ENCODE measurements at places on chromosomes 7 and 10.

- DNase-seq: peak; percentile 70
These were observed 2.6 kb downstream of the STK31 start for GRCh38 chr7:23712368-23713284.

DNA sequence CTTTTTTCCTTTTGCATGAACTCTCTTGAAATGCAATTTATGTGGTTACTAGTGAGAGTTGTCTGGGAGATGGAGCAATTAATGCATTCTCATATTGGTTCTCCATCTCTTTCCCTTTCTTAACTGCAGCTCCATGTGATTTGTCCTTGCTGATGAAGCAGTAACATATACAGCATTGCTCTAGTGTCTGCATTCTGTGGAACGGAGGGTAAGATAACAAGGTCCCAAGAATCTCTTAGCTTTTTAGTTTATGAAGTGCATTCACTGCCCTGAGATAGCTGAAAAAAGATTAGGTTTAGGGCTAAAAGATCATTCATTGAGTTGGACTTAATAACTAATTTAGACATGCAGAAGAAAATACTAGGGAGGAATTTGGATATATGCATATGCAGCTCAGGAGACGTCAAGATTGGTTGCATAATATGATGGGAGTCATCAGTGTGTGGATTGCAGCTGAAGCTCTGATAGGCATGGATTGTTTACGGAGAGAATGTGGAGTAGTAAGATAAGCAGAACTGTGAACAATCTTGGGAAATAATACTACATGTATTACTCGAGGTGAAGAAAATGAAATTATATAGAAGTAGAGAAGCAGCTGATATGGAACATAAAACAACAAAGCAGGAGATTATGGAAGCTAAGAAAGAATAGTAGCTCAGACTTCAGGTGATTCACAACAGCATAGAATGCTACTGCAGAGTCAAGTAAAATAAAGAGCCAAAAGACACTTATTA is 404.7 kb downstream of the ARL4A start:
- no peak for DNase-seq

DNA sequence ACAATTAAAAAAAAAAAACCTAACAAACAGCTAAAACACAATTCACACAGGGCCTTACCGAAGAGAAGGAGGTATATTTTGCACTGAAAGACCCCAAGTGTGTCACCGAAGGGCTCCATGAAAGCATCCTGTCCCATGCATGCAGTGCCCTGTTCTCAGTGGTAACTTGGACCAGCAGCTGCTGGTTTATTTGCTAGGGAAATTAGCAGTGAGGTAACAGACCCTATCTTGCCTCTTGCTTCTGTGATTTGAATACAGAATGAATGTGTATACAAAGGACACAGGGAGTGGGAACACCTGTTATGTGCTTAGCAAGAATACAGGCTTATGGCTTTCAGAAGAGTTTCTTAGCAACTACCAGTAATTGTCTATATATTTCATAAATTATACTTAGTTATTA is at the start of gene HEPACAM2:
HEPACAM2 (minus strand) TSS at position 160 of the 400 bp plus-strand sequence.
- peak; percentile 98 for DNase-seq

GRCh38 chr7:155913719-155914118 is 101.5 kb upstream of the SHH start:
- no peak for DNase-seq

- no peak for DNase-seq
These were observed 914 bp downstream of the SDHAF3 start for GRCh38 chr7:97118306-97118917.

DNA sequence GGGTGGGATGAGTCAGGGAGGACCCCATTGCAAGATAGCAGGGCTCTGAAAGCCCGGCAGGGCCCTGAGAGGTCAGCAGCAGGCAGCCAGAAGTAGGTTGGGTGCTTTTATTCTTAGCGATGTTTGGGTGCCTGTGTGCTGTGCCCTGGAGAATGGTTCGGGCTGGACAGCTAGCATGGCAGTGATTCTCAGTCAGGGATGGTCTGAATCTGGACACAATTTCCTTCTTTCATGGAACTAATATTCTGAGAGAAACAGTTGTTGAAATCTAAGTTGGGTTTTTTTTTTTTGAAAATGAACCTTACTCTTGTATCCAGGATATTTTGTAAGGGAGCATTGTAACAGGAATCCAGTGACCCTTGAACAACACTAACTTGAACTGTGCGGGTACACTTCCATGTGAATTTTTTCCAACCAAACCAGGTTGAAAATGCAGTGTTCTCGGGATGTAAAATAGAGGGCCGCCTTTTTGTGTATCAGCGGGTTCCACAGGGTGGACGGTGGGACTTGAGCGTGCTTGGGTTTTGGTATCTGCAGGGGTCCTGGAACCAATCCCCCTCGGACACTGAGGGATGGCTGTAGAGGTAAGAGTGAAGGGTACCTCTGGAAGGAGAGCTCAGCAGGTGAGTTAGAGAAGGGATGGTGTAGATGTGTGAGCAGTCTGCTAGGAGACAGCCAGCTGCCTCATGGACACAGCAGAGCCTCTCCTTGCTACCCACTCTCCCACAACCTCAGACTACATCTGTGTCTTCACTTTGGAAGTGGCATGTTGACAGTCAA is 12.5 kb downstream of the CCNY start:
- no peak for DNase-seq

GRCh38 chr10:44932517-44933450 is 21.6 kb downstream of the TMEM72 start:
- DNase-seq: peak; percentile 29

- DNase-seq: no peak
These were observed 66.0 kb downstream of the TCERG1L start for GRCh38 chr10:131245475-131246059.

DNA sequence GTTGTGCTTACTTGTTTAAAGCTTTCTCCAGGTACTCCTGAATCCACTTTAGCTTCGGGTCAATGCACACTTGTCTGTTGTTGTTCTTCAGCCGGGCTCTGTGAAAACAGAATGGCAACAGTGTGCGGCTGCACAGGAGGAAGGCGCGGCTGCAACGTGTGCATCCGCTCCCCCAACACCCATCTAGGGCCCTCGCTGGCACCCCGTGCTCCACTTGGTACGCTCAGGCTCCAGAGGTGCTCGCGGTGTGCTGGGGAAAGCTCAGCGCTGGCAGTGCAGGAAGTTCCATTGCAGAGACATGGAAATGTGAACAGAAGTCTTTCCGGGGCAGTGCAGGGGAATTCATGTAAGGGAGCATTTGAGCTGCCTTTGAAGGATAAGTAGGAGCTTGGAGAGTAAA is 6.3 kb downstream of the CXCL12 start:
- DNase-seq: no peak

DNA sequence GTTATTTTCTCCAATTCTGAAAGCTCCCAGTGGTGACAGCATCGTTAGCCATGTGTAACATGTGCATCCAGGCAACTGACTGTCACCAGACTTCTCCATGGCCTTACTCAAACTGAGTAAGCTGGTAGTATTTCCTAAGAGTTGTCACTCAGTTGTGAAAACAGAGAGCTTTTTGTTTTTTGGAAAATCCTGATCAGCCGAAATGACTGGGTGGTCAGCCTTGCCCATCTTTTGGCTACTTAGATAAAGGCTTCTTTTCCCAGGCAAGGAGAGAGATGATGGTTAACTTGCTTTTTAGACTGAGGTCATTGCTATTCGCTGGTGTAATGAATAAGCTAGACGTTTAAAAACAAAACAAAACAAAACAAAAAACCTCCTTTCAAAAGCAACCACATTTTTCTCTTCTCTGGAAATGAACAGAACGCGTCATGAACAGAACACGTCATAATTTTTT is 159.5 kb upstream of the KLF14 start:
- no peak for DNase-seq

- no peak for DNase-seq
These were observed 31.6 kb downstream of the IL6 start for GRCh38 chr7:22758576-22758975.

- peak; percentile 41 for DNase-seq
These were observed 9.9 kb downstream of the ZNF511 start for GRCh38 chr10:133318494-133319127.

DNA sequence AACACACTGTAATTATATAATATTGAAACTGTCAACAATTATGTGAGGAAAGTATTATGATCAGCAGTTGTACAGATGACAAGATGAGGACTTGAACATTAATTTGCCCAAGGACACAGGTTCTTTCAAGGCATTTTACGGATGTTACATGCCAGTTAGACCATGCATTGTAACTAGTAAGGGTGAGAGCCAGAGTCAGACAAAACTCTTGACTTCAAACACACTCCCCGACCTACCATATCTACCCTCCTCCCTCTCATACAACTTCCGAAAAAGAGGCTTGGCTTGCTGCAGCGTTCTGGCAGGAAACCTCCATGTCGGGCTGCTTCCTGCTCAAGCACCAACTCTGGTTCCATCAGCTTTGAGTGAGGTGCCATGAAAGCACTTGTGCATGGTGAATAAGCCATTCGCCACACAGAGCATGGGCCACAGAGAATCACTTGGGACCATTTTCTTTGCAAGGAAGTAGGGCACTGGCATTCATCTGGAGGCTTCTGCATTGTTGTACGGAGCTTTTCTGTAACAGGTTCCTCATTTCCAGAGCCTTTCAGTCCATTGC is 53.2 kb downstream of the FOXI2 start:
- DNase-seq: no peak

- no peak for DNase-seq
These were observed 18.6 kb downstream of the FOXK1 start for GRCh38 chr7:4700577-4701235.

- DNase-seq: no peak
These were observed 435.0 kb upstream of the CNTNAP2 start for GRCh38 chr7:145681646-145682045.

DNA sequence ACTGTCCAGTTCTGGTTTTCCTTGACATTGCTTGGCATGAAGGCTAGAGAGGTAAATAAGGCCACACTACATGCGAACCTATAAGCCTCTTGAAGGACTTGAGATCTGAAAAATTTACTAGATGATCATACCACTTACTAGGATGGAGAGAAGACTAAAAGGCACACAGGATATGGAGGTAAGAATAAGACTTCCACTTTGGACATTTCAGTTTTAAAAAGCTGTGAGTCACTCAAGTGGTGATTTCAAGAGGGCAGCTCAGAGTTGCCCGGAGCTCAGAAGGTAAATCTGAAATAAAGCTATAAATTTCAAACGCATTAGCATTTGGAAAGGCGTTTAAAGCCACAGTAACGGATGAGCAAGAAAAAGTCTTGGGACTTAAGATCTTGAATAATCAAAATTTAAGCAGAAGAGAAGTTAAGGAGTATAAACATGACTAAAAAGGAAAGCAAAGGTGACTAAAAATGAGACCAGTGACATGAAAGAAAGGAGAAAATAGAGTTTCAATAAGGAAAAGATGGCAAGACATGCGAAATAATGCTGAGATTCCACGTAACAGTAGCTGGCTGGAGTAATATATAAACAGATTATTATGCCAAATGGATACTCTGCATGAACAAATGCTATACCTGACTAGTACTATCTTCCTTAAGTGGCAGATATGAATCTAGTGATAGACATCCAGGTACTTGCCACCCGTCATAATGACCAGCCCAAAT is 68.3 kb downstream of the SNX13 start:
- DNase-seq: no peak

DNA sequence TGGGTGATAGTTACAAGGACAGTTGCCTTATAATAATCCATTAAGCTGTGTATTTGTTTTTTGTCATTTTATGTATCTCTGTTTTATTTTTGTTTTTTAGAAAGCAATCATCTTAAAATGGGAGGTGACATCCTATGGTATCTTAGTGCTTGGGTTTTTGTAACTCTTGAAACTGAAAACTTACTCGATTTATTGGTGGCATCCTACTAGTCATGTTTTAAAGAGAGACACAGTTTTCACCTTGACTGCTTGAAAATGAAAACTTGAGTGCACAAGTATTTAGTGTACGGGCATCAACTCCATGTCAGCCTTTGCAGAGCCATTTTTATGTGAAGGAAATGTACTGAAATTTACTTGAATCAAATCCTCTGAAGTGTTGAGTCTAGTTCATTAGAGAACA is 103.8 kb upstream of the SAMD8 start:
- DNase-seq: no peak

DNA sequence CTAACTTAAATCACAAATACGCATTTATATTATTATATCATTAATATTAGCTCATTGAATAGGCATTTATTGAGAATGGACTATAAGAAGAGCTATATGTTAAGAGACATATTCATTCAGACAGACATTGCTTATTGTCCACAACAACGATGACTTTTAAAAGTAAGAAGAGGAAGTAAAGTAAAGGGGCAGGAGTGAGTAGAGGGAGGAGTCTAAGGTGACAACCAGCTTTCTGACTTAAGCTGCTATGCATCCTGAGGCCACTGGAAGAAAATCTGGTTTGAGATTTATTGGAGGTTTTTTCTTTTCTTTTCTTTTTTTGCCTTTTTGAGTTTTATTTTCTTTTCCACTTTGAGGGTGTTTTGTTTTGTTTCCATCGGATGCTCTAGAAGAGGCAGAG is 723.5 kb downstream of the GRM8 start:
- no peak for DNase-seq

DNA sequence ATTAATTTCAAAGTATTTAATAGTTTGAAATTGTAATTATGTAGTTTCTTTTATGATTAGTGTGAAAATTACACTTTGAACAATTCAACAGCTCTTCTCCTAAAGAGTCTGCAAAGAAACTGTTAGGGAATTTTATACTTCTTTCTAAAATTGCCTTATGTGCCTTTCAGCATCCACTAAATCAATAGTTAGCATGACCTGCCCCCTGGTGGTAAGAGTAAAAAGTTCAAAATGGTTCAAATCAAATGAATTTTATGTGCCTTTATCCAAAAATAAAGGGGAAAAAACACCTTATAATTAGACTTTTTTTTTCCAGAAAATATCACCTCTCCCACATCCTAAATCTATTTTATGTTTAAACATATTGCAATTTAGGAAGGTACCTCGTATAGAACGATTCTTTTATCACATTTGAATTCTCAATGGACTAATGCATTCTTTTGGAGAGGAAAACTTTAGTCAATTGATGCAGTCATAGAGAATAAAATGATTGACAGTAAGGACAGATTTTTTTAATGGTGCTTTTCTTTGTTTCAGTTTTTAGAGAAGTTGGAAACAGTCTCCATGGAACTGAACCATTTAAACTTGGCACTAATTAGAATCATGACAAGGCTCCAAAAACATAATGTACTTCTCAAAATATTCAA is 163.7 kb downstream of the SEMA3D start:
- DNase-seq: peak; percentile 64

DNA sequence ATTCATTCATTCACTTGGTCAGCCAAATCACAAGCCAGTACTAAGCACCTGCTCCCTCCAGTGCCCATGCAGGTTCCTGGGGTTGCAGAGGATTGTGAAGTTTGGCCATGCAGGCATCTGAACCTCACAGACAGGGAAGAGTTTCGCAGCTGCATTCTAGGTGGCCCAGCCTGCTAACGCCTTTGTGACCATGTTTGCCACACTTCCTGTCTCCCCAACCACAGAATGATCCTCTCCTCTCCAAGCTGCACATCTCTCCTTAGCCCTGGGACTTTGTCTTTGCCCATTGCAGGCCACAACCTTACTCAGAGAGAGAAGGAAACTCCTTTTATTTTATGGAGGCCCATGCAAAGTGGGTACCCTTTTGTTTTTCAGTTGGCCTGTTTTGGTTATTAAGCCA is 31.8 kb downstream of the EPDR1 start:
- no peak for DNase-seq

DNA sequence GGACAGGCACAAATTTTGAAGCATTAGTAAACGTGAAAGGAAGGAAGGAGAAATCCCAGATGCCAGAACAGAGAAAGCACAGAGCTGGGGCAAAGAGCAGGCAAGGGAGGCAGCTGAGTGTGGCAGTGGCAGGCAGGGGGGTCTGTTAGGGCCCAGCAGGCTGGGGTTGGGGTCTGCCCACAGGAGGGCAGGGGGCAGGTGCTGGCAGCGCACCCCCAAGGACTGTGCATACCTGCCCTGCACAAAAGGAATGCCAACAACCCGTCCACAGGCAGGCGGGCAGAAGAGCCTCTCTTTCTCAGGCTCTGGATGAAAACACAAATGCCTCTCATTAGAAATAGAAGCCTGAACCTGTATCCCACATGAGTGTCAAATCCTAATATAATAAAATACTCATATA is 552.3 kb downstream of the PTPRN2 start:
- DNase-seq: no peak
